CD8-positive, alpha-beta T cell (primary cell): ENCODE measurements at places on chromosomes 6 and 20.

- DNase-seq, result no peak
Observed at GRCh38 chr20:62344782-62345181, 22.3 kb downstream of the LAMA5 start.

DNA sequence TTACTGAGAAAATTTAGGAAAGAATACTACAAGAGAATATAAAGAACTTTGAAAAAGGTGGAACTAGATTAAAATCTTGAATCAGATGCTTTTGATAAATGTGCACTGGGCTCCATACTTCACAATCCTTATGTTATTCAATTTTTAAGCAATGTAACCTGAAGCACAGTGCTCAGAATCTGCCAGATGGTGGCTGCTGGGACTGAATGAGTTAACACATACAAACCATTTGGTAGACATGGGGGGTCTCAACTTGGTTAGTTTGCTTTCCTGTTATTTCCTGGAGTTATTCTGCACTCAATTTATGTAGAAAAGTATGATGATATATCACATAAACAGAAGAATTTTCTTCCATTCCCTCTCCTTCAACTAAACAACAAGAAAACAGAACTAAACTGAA lies 326.5 kb downstream of the RNGTT start:
- no peak for DNase-seq

GRCh38 chr6:106549521-106549920 lies 79.8 kb downstream of the RTN4IP1 start:
- no peak for DNase-seq

DNA sequence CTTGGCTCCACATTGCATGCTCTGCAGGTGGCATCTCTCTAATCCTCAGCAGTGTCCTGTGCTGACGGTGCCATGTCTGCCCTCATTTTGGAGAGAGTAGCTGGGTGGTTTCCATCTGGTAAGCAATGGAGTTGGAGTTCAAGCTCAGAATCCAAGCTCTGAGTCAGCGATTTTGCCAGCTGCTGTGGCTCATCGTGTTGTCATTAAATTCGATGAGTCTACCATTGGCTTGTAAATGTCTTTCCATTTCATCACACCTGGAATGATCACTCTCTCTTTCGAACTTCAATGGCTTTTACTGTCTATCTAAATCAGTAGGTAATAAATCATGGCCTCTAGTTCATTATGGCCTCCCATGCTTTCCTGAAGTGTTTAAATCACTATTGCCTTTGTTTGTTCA lies 378.5 kb upstream of the TSHZ2 start:
- no peak for DNase-seq

DNA sequence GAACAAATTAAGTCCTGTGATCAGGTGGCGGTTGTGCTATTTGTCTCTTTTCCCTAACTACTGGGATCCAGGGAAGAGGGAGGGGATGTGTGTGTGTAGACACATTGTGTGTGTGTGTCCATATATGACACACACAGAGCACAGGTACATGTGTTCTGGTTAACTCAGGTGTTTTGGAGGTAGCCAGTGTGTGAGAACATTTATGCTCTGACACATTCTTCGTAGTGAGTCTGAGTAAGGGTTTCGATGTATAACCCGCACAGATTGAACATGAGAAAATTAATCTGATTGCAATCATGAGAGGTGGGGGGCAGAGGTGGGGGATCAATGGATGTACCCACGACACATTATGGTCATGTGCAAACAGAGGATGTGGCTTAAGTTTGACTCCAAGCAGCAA lies 12.6 kb downstream of the ZC3H12D start:
- DNase-seq, result no peak

DNA sequence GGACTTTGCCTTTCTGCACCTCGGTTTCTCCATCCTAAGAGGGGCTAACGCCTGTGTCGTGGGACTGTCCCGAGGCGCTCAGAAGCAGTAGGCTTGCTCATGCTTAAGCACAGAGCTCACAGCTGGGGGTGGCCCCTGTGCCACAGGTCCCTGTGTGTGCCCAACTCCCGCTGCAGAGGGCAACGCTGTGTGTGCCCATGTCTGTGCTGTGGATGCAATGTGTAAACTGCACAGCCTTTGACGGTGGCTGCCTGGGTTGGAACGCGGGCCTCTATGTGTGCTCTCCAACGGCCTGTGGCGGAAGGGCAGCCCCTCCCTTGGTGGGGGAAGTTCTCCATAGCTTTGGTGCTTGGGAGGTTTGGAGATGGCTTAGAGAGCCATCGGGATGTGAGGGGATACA lies 10.7 kb upstream of the GATA5 start:
- DNase-seq, result no peak

- no peak for DNase-seq
Observed at GRCh38 chr6:110067837-110068591, 89.9 kb downstream of the GPR6 start.
